Common myeloid progenitor, CD34-positive (primary cell): ENCODE measurements at places on chromosomes 1 and 21.

DNA sequence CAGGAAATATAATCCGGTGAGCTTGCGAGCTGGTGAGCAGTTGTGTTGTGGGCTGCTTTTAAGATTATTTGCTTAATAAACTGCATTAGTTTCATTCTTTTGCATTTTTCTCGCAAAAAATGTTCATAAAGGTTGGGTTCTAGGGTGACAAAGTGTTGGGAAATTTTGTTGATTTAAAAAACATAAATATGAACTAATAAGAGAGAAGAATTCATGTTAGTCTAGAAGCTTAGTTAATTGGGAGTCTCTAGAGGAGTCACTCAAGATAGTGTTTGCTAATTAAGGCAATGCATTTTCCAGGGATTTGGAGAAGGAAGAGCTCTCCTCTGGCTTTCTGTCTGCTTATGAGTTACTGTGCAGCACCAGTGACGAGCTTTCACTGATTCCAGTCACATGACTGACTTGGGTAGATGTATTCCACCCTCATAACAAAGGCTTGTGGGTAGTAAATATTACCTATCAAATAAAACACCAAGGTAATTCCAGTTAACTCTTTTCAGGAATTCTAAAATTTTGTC lies 417.0 kb downstream of the PTBP2 start:
- H3K4me3 ChIP-seq: no peak overlapping the region
- H3K27me3 ChIP-seq: no peaks in the 10 kb centered on the region
- no peak for DNase-seq
- H3K27ac ChIP-seq: no peak overlapping the region

- H3K27me3 ChIP-seq: no peaks in the 10 kb centered on the region
- no peaks in the 10 kb centered on the region for H3K4me1 ChIP-seq
Observed at GRCh38 chr1:186139701-186140100, 235.4 kb downstream of the TPR start.

GRCh38 chr1:22712502-22713271 lies 2.0 kb downstream of the EPHB2 start:
- no peaks in the 10 kb centered on the region for H3K36me3 ChIP-seq
- H3K4me3 ChIP-seq: no peak overlapping the region
- DNase-seq: no peak
- peaks cover 10% of the 10 kb centered on the region for H3K4me1 ChIP-seq

DNA sequence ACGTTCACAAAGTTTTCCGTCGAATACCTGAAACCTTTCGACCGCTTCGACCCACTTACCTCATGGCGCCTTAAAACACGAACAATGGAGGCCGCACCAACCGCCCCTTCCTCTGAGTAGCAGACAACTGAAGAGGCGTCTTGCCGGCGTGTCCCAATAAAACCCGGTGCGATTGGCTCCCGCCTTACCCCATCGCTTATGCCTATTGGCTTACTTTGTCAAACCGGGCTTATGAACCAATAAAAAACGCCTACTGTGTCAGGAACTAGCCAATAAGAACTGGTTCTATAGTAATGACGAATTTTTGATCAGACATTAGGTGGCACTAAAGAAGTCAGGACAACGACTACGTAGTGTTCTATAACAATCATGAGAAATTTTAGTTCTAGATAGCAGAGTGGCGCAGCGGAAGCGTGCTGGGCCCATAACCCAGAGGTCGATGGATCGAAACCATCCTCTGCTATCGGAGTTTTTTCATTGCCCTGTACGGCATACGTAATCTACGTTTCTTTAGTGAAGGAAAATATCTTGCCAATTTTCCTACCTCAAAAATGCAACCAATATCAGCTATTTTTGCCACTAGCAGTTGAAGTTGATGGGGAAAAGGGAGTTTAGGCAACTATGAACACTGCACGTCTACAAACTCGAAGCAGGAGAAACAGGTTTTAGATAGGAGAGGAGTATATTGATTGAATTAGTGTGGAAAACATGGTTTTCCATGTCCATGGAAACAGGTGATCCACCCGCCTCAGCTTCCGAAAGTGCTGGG lies at the start of gene ILF2:
Gene ILF2 (minus strand): TSS at position 135 of the 769 bp plus-strand sequence. CDS start 71 bp downstream, at position 64.
- H3K4me1 ChIP-seq: peaks cover 13% of the 10 kb centered on the region
- DNase-seq: peak; percentile 100
- H3K4me3 ChIP-seq: peak within 1 kb of the TSS; percentile 85
- H3K27me3 ChIP-seq: no peaks in the 10 kb centered on the region
- H3K27ac ChIP-seq: peak within 1 kb of the TSS; percentile 97

- no peaks in the 10 kb centered on the region for H3K27me3 ChIP-seq
- H3K4me1 ChIP-seq: no peaks in the 10 kb centered on the region
- no peak for DNase-seq
- peak overlapping the region; percentile 49 for H3K27ac ChIP-seq
- no peak overlapping the region for H3K4me3 ChIP-seq
Observed at GRCh38 chr1:12006167-12006921, 13.0 kb upstream of the MIIP start.

DNA sequence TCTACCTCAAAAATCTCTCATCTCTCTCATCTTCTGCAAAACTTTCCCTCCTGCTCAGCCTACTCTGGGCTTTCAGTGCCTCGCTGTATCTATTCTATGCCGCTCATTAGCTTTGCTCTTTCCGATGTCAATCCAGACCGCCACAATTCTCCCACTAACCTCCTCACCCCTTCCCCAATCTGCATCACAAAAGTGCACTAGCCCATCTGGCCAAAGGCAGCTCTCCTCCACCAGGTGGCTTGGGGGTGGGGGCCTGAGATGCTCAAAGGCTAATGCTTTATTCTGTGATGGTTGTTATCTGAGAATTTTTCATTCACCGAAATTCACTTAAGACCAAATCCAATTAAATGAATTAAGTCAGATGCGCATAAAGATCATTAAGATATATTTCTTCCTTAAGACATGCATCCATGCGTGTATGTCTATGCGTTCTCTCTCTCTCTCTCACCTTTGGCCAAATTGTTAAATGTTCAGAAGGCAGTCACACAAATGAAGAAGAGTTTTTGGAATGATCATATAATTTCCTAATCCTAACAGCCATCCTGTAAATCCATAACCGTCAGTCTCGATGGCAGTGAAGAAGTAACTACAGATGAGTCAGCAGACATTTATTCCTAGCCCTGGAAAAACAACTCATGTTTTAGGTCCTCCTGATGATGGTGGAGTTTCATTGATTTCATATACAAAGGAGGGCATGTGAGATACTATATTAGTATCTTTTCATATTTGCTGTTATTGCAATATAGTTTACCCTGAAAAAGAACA lies 111.3 kb downstream of the C1orf21 start:
- no peak for DNase-seq
- H3K36me3 ChIP-seq: no peaks in the 10 kb centered on the region
- no peaks in the 10 kb centered on the region for H3K4me1 ChIP-seq
- H3K27ac ChIP-seq: no peak overlapping the region
- no peaks in the 10 kb centered on the region for H3K27me3 ChIP-seq

GRCh38 chr1:200258447-200259375 lies 151.1 kb downstream of the ZNF281 start:
- H3K4me1 ChIP-seq: no peaks in the 10 kb centered on the region
- no peaks in the 10 kb centered on the region for H3K27me3 ChIP-seq
- H3K27ac ChIP-seq: no peak overlapping the region
- no peak overlapping the region for H3K4me3 ChIP-seq
- H3K36me3 ChIP-seq: no peaks in the 10 kb centered on the region

- no peak overlapping the region for H3K27ac ChIP-seq
- peak; percentile 41 for DNase-seq
- no peaks in the 10 kb centered on the region for H3K36me3 ChIP-seq
- H3K4me3 ChIP-seq: no peak overlapping the region
Observed at GRCh38 chr1:233020426-233020825, 70.0 kb downstream of the NTPCR start.

GRCh38 chr1:11352058-11352715 lies 79.2 kb downstream of the UBIAD1 start:
- H3K4me3 ChIP-seq: no peak overlapping the region
- H3K27me3 ChIP-seq: no peaks in the 10 kb centered on the region
- no peak overlapping the region for H3K27ac ChIP-seq
- H3K36me3 ChIP-seq: no peaks in the 10 kb centered on the region

DNA sequence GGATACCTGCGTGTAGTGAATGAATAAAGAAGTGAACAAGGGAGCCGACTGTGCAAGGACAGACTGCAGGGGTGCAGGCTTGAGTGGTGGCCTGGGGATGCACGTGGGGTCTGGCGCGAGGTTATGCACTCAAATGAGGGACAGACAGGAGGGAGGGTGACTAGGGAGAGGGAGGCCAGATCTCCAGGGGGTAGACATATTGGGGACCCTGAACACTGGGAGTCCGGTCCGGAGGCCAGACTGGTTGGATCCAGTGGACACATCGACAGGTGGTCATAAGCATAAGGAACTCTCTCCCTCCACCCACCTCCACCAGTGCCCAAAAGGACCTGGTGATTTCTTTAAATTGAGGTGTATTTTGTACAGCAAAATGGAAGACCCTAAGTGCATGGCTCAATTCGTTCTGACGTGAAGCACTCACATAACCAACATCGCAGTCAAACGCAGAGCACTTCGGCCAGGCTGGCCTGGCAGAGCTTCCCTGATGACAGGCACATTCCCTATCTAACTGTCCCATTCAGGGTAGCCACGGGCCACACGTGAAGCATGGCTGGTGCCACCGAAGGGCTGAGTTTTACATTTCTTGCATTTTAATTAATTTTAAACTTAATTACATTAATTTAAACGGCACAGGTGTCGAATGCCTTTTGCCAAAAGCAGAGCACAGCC lies 14.0 kb downstream of the WNT3A start:
- no peak for DNase-seq
- H3K4me3 ChIP-seq: no peak overlapping the region
- no peaks in the 10 kb centered on the region for H3K4me1 ChIP-seq

DNA sequence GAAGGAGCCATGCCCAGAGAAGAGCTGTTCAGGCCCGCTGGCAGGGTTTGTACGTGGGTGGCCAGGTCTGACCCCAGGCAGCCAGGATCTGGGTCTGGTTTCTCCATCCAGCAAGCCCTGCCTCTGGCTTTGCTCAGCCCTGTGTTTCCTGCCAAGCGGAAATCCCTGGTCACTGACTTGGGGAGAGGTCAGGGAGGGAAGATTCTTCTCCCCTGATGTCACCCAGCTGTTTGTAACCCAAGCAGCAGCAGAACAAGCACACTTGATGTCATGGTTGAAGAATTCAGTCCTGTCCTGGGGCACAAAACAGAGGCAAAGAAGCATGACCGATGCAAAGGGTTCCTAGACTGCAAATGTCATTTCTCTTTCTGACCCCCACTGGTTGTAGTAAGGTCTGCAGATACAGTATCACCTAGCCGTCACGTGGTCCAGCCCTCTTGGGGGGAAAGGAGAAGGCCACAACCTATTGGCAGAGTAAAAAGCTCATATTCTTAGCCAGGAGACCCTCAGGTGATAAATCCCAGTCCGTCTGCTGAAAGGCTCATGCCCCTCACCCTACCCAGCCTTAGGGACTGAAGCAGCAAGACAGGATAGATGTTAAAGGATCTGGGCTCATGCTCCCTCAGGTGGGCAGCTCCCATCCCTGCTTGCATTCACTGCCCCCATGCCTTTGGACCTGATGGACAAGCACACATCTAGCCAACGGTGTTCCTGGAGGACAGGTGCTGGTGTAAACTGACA lies 120.9 kb downstream of the SYT2 start:
- no peak for DNase-seq
- no peaks in the 10 kb centered on the region for H3K36me3 ChIP-seq
- no peak overlapping the region for H3K4me3 ChIP-seq
- H3K4me1 ChIP-seq: no peaks in the 10 kb centered on the region
- no peak overlapping the region for H3K27ac ChIP-seq

DNA sequence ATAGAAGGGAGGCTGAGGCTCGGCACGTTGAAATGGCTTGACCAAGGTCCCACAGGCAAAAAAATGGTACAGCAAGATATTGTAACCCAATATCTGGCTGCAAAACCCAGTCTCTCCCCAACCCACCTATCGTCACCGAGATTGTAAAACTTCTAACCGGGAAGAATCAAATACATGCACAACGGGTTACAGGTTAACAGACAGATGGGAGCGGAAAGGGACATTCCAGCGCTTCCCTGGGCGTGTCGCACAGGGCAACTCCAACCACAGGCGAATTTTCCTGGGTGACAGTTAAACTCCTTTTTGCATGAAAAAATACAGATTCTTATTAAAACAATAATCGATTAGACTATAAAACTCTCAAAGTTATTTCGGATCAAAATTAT lies 31.8 kb upstream of the JUN start:
- no peaks in the 10 kb centered on the region for H3K36me3 ChIP-seq
- H3K4me3 ChIP-seq: peak overlapping the region; percentile 64

DNA sequence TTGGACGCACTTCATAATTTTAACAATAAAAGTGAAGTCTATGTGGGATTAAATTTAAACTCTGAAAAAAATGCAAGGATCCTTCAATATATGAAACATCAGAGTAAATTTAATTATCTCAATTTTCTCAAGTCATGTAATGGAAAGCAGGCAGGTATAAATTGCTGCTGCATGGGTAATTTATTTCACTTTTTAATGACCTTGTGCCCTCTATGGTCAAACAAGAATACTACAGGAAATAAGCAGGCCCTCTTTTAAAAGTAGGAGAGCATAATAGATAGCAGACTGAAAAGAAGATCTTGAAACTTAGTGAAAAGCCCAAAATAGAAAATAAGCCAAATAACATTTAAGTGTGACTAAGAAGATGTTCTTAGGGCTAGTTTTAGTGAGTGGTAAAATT lies 22.9 kb downstream of the BCAS2 start:
- no peak overlapping the region for H3K27ac ChIP-seq
- no peak overlapping the region for H3K4me3 ChIP-seq
- peaks cover 5% of the 10 kb centered on the region for H3K4me1 ChIP-seq
- H3K36me3 ChIP-seq: no peaks in the 10 kb centered on the region

DNA sequence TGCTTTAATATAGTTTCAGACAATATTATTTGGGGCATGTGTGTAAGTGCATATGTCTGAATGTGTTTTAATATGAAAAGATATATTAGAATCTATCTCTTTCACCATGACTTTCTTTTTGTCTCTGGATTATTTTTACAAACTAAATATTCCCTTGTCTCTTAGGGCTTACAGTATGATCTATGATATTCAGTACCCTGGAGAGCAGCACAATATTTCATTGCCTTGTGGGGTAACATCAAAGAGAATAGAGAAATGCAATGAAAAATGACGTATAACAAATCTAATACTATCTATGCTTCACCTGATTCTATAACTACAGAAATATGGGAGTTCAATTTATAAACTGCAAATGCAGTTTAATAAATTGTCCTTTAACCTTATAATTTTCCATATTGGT lies 2084.5 kb downstream of the MRPL39 start:
- H3K4me3 ChIP-seq: no peak overlapping the region
- DNase-seq: no peak
- H3K4me1 ChIP-seq: no peaks in the 10 kb centered on the region
- no peak overlapping the region for H3K27ac ChIP-seq
